ENCODE measurements at places on chromosomes 7 and 10.

DNA sequence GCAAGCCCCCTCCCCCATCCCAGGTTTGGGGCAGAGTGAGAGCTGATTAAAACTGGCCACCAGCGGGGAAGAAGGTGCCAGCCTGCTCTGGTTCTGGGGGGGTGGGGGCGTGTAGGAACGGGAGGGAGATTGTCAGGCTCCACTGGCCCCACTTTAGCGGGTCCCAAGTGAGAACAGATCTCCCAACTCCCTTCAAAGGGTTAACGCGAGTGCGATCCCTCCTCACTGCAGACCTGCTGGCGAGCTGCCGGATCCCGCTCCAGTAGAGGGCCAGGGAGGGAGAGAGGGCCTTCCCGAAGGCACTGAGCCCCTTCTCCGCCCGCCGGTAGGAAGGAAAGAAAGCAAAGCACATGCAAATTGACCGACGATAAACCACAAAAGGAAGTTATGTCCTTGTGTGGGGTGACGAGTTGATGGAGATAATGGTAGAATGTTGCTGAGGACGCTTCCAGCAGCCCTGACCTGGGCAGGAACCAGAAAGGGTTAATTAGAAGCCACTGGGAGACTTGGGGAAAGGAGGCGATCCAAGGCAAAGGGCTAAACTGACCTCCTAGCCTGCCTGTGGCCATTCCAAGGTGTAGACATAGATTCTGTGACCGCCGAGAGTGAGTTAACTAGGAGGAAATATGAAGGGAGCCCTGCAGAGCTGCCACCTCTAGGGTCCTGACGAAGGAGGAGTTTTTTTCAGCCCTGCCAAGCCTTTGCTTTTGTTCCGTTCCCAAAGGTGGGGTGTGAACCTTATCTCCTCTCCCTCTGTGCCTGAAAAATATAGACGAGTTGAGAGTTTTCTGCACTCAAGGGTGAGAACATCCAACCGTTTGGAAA, 1.5 kb downstream of the NRG3 start:
- no peak for DNase-seq

GRCh38 chr10:21368022-21368582, 157.4 kb downstream of the SKIDA1 start:
- no peak for DNase-seq

DNA sequence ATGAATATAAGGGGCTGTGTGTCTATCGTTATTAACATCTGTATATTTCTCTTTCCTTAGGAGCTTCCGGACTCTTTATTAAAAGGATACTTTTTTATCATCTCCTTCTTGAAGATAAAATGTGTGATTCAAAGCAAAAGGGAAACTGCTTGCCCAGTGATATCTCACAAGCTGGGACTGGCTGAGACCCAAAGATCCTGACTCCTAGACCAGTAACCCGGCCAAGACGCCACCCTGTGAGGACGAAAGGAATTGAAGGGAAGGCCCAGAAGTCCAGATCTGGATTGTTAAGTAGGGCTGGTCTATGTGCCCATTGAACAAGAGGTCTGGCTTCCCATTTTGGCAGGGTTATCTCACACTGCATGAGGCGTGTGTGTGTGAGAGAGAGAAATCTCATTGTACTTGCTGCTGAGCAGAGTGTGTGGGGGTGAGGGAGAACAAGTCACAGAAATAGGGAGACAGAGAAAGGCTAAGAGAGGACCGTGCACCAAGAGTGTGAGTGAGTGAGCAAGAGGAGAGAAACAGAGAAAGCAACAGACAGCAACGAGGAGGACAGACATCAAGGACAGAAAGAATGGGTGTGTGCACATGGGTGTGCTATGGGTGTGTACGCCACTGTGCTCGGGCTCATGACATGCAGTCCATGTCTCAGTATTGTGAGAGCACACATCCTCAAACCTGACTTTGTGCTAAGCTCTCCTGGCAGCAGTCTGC, 75.4 kb downstream of the PLXNA4 start:
- no peak for DNase-seq

DNA sequence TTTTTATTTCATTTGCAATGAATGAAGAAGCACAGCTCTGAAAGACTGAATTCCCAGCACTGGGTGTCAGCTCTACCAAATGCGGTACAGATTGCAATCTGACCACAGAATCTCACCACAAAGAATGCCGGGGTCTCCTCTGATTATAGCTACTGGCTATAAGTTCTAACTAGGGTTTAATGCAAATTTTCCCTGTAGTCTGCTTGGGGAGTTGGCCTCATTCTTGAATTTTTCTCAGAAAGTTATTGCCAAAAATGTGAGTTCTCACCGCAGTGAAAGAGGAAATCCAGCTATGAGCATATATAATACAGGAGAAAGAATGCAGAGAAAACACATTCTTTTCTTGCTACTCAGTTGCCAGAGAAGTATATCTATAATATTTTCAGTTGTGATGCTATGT, 1255.7 kb upstream of the LRRTM3 start:
- DNase-seq: no peak

- no peak for DNase-seq
These were observed 235.5 kb upstream of the PLXDC2 start for GRCh38 chr10:19580691-19581090.

DNA sequence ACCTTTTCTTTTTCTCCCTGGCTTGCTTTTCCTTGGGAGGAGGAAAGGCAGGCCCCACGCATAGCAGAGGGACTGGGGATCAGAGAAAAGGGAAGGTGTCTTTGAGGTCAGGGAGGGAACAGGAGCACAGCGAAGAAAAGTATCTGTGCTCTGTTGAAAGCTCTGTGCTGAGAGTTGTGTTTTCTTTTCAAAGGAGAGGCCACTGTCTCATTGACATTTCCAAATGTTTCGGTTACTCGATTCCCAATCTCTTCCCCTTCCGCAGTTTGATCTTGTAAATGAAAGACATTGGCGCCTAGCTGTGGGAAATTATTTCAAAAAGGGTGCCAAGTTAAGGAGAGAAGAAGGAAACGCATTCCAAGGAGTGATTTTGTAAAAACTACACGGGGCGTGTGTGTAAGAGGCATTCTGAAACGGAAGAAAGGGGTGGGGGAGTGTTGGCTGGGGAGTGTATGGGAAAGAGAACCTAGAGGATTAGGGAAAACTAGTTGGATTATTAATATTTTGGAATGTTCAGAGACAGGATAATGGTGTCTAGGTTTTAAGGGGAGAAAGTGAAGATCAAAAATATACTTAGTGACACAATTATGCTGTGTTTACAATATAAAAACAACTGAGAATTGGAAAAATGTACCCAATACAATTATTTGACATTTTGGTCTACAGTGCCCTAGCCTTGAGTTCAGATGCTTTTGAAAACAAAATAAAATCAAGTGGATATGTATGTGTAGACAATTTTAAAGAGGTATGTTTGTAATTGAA, 708 bp downstream of the KLHDC10 start:
- no peak for DNase-seq

DNA sequence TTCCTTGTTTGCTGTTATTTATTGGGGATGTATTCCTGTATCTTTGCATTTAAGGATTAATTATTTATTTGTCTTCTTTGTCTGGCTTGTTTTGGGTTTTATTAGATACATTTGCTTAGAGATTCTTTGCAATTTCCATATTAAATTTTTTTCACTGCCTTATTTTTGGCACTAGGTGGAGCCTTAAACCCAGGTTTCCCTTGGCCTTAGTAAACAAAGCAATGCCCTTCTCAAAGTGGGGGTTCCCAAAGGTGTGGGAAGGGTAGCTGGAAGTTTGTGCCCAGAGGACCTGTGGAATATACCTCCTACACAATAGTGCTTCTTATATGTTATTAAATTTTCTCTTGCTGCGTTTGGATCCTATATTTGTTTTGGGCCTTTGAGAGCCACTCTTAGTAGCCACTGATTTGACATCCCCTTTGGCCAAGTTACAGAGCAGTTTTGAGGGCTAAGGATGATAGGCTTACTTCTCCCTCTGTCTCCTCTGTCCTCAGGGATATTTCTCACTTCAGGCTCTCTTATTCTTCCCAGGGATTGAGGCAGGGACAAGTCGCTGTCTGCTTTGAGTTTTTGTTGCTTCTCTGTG, 162.3 kb downstream of the ITGB1 start:
- DNase-seq: peak; percentile 13

DNA sequence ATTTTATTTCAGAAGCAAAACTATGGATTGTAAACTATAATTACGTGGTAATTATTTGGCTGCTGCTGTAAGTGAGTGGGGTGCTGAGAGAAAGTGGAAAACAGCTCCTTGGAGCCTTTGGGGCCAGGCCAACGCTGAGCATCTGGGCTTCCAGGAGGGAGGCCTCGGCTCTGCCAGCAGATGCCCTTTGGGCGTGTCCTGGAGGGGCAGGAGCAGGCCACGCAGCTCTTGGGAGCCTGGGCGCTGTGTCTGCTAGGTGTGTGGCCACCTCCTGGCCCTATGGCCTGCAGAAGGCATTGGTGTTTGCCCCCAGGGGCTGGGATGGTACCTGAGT, 423.3 kb downstream of the GLRX3 start:
- DNase-seq: no peak

DNA sequence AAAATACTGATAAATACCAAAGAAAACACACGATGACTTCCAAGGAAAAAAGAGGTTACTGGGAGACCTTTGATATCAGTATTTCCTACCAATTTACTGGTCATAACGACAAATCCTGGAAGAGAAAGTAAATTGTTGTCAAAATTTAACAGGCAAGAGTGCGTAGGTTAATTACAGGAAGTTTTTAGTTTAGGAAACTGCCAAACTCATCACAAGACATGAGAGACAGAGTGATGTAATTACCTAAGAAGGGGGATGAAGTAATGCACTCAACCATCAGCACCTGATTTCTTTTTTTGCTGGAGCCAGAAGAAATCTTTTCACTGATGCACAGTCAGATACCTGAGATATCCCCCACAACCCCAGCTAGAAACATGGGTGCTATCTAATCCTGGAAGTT, 16.8 kb downstream of the MACC1 start:
- DNase-seq: peak; percentile 85

DNA sequence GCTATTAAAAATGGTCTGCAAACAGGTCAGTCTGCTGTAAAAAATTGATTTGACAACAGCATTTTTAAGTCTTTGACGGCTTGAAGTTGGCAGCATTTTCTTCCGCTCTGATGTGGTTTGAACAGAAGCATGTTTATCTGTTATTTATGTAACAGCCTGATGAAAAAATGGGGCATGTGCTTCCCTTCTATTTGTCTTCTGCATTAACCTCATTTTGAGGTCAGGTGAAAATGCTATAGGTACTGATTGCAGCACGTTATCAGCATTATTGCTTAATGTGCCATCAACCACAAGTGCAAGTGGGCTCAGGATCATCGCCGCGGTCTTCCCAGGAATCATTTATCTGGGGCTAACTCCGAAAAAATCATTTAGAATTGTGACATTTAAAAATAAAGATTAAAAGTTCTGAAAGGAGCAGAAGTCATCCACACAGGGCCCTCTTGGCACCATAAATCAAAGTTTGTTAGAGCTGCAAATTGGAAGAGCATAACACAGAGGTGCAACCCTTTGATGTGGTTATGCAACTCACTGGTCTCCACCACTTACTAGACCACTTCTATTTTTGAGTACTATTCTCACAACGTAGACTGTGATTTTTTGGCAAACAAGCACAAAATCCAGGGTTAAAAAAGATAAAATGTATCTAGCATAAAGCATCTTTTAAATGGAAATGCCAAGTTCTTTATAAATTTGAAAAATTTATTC, 307.7 kb downstream of the MDFIC start:
- DNase-seq: no peak
